A549 treated with ZK216348 at 1 μM for 4 hours (cell line): ENCODE measurements at places on chromosomes 6 and 20. TPM values are rescaled to one million over a fixed set of nuclear protein-coding genes. Genes with fewer than 3 reads are reported as not detected.

The UST gene
- 2.5 to 5.0 TPM (median 3.3 TPM) in 5 replicates for total RNA-seq

The FERMT1 gene
- 14.4 to 16.7 TPM (median 15.2 TPM) in 5 replicates for total RNA-seq

The AVP gene
- not detected in 5 replicates for total RNA-seq

The SYCP2 gene
- 0.17 to 0.46 TPM (median 0.38 TPM) in 5 replicates for total RNA-seq

The PTK6 gene
- 2.4 to 4.1 TPM (median 3.6 TPM) in 5 replicates for total RNA-seq

The UBE2C gene
- total RNA-seq = 213 to 281 TPM (median 233 TPM) in 5 replicates
